ENCODE measurements at places on chromosomes 6 and 20. TPM values are rescaled to one million over a fixed set of nuclear protein-coding genes. Genes with fewer than 3 reads are reported as not detected.

Gene TRIM31
- total RNA-seq, result not detected

GRCh38 chr6:10792101-10792500, 44.5 kb downstream of the TMEM14B start:
- H3K27me3 ChIP-seq, result no peaks in the 10 kb centered on the region
- no peaks in the 10 kb centered on the region for H3K4me1 ChIP-seq
- peaks cover 11% of the 10 kb centered on the region for H3K36me3 ChIP-seq
- DNase-seq, result no peak
- no peak overlapping the region for H3K27ac ChIP-seq
- H3K4me3 ChIP-seq, result no peak overlapping the region

GRCh38 chr6:144888621-144889020, 603.5 kb downstream of the UTRN start:
- H3K4me3 ChIP-seq, result no peak overlapping the region
- H3K27ac ChIP-seq, result no peak overlapping the region
- no peaks in the 10 kb centered on the region for H3K36me3 ChIP-seq
- no peak for DNase-seq
- H3K27me3 ChIP-seq, result no peaks in the 10 kb centered on the region
- H3K4me1 ChIP-seq, result no peaks in the 10 kb centered on the region

GRCh38 chr6:168636147-168637004, 195.4 kb downstream of the SMOC2 start:
- H3K36me3 ChIP-seq, result no peaks in the 10 kb centered on the region
- H3K4me1 ChIP-seq, result peaks cover 24% of the 10 kb centered on the region
- no peak overlapping the region for H3K4me3 ChIP-seq
- H3K27ac ChIP-seq, result peak overlapping the region; percentile 50

DNA sequence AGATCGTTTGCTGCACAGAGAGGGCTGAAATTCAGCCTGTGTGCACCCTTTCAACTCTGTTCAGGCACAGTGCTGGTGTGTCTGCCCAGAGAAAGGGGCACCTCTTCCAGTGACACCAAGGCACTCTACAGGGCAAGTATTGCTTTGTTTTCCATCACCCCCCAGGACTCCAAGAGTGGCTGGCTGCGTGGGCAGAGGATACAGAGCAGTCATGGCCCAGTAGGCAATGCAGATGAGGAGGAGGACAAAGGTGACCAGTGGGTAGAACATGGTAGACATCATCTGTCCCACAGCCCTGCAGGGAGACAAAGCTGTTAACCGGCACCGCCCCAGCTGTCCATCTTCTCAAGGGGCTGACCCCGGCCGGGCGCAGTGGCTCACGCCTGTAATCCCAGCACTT, 6.7 kb upstream of the NEU1 start:
- peaks cover 6% of the 10 kb centered on the region for H3K27me3 ChIP-seq
- H3K36me3 ChIP-seq, result no peaks in the 10 kb centered on the region
- H3K4me3 ChIP-seq, result no peak overlapping the region
- DNase-seq, result no peak
- peaks cover 2% of the 10 kb centered on the region for H3K4me1 ChIP-seq
- no peak overlapping the region for H3K27ac ChIP-seq

DNA sequence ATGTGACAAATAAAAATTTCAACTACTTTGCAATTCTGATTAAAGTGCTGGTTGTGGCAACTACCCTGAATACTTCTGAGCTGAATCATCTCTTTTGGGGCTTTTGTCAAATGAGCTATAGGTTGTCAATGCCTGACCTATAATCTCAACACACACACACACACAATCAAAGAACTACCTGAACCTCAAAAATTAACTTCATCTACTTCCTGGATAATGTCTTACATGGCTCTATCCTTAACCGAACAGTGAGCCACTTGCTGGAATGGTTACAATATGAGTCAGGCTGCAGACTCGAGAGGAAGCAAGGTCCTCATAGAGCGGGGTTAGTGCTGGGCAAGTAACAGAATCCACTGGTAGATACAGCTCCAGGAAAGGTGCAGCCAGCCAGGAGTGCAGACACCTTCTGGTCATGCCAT, 70.6 kb upstream of the DST start:
- no peaks in the 10 kb centered on the region for H3K27me3 ChIP-seq
- H3K27ac ChIP-seq, result peak overlapping the region; percentile 66
- no peak for DNase-seq
- peaks cover 54% of the 10 kb centered on the region for H3K4me1 ChIP-seq

Measured in left ventricle myocardium inferior (tissue), 1 donor.